ENCODE measurements at places on chromosomes 1 and 21.

GRCh38 chr1:64116537-64116936 lies 86.9 kb upstream of the UBE2U start:
- DNase-seq: no peak

DNA sequence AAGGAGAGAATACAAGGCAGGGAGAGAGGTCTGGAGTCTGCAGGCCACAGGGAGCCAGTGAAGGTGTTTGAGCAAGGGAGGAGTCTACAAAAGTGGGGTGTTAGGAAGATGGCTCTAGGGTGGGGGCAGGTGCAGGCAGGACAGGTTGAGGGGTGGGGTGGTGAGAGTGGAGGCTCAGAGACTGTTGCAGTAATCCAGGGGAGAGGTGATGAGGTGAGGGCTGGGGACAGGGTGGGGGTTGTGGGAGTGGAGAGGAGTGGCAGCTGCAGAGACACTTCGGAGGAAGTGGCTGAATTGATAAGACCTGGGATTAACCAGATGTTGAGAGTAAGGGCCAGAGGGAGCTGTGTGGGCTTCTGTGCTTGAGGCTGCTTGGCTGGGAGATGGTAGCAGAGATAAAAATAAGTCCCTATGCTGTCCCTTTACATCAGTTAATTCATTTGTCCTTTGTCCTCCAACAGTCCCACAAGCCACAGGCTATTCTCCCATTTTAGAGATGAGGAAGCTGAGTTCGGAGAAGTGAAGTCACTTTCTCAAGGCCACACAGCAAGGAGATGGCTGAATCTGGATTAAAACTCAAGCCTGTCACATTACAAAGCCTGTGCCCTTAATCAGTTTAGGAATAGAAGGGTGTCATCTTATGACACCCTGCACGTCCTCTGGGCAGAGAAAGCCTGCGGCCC lies 54.8 kb upstream of the SYNC start:
- DNase-seq: no peak

DNA sequence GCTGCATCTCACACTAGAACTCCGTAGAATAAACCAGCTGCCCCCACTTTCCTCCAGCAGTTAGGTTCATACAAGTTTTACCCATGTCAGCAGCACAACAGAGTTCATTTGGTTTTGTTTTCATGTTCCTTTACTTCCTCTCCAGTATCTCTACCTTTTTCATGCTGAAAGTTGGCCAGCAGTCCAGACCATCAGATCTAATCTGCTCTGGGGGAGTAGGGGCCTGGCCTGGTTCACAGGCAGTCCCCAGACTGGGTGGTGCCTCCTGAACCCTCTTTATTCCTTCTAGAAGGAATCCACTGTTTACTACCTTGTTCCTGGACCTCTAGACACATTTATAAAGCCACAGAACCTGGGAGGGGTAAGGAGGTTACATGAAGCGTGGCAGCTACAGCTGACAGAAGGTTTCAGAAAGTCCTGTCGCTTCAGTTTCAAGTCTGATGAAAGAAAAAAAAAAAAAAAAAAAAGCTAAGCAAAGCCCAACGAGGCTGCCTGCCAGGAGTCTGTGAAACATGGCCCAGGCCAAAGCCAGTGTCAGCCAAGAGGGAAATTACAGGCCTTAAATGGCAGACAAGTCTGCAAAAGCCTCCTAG lies 184.6 kb upstream of the JUN start:
- DNase-seq: no peak

- no peak for DNase-seq
Measured at GRCh38 chr1:162626761-162627160, 5.5 kb upstream of the DDR2 start.

- DNase-seq: no peak
Measured at GRCh38 chr1:186768906-186769305, 59.8 kb upstream of the PLA2G4A start.

DNA sequence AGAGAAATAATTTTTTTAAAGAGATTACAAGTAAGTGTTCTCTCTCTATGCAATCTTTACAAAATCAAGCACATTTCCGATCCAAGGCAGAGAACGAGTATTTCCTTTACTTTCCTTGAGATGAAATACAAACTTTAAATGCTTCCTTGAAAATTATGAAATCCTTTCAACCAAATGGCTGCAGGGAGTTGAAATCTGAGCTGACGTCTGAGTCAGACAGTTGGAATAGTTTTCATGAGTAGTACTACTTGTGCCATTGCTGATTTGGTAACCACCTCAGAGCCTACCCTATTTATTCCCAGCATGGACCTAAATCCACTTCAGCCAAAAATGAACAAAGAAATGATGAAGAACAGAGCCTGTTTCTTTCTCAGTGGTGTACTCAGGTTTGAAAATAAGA lies 183.6 kb downstream of the GIPC2 start:
- DNase-seq: no peak

DNA sequence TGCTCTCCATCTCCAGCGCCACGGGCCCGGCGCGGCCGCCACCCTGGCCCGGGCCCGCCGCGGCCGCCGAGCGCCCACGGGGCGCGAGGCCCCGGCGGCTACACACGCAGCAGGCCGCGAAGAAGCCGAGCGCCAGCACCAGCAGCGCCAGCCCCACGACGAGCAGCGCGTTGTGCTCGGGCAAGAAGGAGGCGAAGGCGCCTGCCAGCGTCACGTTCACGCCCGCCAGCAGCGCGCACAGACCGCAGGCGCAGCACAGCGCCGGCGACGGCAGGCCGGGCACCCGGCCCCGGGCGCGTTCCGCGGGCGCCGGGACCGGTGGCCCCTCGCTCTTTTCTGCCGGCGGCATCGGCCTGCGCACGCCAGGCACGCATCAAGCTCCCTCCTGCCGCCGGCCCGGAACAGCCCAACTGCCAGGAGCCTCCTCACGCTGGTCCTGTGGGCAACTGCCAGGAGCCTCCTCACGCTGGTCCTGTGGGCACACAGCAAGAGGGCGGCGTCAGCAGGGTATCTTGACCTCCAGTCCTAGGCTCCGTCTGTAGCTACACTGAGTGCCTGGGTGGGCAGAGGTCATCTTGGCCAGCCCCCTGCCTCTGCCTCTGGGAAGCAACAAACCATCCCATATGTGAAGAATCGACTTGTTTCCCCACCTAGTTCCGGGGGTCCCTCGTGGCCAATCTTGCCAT lies 18.1 kb downstream of the KNCN start:
- DNase-seq: peak; percentile 44

DNA sequence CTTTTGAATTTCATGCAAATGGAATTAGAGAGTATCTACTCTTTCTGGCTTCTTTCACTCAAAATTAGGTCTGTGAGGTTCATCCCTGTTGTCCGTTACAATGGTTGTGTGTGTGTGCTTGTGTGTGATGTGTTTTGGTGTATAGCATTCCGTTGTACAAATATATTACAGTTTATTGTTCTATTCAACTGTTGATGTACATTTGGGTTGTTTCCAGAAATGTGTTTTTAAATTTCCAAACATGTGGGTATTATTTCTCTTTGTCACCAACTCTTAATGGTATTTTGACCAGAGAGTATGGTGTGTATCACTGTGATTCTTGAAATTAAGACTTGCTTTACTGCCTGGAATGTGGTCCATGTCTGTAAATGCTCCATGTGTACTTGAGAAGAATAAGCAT lies 16.8 kb upstream of the HCRTR1 start:
- no peak for DNase-seq
